A673 (cell line): ENCODE measurements at places on chromosomes 2 and 18.

DNA sequence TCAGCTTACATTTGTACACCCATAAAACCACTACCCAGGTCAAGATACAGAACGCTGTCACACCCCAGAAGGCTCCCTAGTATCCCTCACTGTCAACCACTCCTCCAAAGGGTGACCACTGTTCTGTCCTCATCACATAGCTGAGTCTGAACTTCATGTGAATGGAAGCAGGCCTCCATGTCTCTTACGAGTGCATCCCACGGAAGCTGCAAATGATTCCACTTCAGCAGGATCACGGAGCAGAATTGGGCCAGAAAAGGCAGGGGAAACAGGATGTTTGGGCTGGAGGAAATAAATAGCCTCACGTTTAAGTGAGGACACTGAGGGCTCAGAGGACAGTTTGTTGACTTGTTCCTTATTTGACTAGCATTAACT lies 38.4 kb downstream of the LBH start:
- no peak for DNase-seq
- no peaks in the 10 kb centered on the region for H3K27me3 ChIP-seq
- peaks cover 11% of the 10 kb centered on the region for H3K4me1 ChIP-seq

- no peaks in the 10 kb centered on the region for H3K36me3 ChIP-seq
- DNase-seq = no peak
- H3K4me1 ChIP-seq = no peaks in the 10 kb centered on the region
- H3K27me3 ChIP-seq = no peaks in the 10 kb centered on the region
- H3K27ac ChIP-seq = no peak overlapping the region
- H3K4me3 ChIP-seq = no peak overlapping the region
Observed at GRCh38 chr2:174063492-174064092, 98.4 kb upstream of the SP3 start.

GRCh38 chr2:227921648-227922047 lies 50.2 kb downstream of the DAW1 start:
- no peak overlapping the region for H3K27ac ChIP-seq
- H3K36me3 ChIP-seq = no peaks in the 10 kb centered on the region
- DNase-seq = no peak
- H3K4me3 ChIP-seq = no peak overlapping the region
- H3K4me1 ChIP-seq = no peaks in the 10 kb centered on the region

DNA sequence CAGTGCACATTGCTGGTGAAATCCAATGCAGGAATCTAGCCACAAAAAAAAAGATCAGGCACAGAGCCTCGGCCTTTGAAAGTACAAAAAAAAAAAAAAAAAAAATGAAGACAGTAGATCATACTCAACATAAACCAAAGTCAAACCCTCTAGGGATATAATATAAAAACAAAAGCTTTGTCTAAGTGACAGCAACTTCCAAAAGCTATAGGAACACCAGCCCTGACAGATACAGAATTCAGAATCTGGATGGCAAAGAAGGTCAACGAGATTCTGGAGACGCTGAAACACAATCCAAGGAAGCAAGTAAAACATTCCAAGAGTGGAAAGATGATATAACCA lies 54.0 kb upstream of the SCN1A start:
- no peak for DNase-seq
- no peaks in the 10 kb centered on the region for H3K4me1 ChIP-seq
- no peak overlapping the region for H3K4me3 ChIP-seq

GRCh38 chr2:131010566-131010965 lies 82.7 kb downstream of the FAM168B start:
- no peaks in the 10 kb centered on the region for H3K4me1 ChIP-seq
- no peaks in the 10 kb centered on the region for H3K36me3 ChIP-seq
- no peak overlapping the region for H3K27ac ChIP-seq
- H3K4me3 ChIP-seq = no peak overlapping the region
